Vagina (tissue), 2 donors: ENCODE measurements at places on chromosomes 4 and X.

- no peak for DNase-seq
These were observed 38.1 kb upstream of the IRAK1 start for GRCh38 chrX:154057791-154058190.

DNA sequence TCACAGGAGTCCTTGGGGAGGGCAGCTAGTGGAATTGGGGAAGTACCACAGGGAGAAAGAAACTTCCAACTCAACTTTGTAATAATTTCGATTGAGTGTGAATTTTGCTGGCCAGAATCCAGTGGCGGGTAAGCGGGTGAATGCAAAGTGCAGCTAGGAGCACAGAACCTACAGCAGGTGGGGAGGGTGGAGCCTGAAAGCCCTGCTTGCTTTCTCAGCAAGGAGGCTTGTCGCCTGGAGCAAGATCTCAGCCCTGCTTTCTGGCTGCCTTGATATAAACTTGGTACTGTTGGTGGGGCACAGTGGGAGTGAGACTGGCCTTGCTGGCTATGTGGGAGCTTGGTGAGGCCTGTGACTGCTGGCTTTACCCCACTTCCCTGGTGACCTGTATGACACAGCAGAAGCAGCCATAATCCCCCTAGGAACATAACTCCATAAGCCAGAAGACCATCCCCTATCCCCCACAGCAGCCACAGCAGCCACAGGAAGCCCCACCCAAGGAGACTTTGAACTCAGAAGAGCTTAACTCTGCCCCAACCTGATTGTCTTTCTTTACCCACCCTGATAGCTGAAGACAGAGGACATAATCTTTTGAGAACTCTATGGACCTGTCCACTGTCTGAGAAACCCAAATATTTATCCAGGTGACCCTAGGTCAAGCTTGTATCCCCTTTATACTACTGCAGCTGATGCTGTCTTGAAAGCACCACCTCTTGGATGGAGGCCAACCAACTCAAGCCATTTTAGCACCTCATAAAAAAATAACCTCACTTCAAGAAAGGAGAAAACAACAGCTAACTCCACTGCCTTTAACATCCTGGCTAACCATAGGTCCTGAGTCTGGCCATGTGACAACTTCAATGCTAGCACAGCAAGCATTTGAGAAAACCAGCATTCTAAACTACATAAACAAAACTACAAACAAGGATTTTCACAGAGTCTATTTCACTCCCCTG lies 87.2 kb upstream of the PDE5A start:
- DNase-seq, result no peak

DNA sequence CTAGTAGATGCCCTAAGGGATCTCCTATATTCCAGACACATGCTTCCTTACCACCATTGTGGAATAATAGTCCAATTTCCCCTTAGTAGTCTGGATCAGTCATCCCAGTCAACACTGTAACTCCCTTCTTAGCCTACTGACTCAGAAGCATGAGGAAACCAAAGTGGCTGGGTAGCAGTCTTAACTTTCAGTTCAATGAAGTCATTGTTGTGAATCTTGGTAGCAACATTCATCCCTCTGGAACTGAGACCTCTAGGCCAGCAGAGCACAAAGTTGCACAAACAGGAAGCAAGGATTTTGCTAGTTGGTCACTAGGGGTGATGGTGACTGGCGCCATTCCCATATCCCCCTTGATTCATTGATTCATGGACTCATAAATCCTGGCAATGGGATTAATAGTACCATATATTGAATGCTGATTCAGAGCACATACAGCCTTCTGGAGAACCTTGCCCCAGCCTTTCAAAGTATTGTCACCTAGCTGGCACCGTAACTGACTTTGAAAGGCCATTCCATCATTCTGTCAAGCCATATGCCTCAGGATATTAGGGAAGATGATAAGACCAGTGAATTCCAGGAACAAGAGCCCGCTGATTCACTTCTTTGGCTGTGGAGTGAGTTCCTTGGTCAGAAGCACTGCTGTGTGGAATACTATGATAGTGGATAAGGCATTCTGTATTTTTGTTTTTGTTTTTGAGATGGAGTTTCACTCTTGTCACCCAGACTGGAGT lies 19.7 kb upstream of the GPAT3 start:
- DNase-seq, result no peak

DNA sequence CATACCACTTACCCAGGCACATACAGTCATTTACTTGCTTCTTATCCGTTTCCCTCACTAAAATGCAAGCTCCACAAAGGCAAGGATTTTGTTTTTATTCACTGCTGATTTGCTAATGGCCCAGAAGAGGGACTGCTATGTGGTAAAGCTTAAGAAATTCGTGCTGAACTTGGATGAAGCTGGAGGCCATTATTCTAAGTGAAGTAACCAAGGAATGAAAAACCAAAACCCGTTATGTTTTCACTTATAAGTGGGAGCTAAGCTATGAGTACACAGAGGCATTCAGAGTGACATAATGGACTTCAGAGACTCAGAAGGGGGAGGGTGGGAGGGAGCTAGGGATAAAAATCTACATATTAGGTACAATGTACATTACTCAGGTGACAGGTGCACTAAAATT lies 47.2 kb downstream of the RAB33B start:
- DNase-seq, result no peak

DNA sequence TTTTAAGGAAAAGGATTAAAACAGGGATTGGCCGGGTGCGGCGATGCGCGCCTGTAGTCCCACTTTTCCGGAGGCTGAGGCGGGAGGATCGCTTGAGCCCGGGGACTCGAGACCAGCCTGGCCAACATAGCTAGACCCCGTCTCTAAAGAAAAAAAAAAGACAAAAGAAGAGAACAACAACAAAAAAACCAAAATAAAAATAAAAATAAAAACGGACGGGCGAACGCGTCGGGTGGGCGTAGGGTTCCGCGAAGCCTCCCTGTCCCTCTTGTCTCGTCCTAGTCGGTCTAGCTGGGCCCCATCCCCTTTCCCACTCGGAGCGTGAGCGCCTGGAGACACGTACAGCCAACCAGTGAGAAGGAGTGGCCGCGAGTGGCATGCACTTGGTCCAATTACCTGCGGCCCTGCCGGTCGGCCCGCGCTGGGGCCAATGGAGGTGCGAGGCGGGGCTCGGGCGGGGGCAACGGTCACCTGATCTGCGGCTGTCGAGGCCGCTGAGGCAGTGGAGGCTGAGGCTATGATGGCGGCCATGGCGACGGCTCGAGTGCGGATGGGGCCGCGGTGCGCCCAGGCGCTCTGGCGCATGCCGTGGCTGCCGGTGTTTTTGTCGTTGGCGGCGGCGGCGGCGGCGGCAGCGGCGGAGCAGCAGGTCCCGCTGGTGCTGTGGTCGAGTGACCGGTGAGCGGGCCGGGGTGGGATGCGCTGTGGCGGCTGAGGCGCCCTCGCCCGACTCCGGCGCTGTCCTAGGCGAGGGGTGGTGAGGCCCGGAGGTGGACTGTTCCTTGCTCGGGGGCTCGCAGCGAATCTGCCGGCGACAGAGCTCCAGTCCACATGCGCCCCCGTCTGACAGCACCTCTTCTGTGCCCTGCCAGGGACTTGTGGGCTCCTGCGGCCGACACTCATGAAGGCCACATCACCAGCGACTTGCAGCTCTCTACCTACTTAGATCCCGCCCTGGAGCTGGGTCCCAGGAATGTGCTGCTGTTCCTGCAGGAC lies at the start of gene ATP6AP1:
ATP6AP1 (plus strand) TSS at position 502 of the 996 bp plus-strand sequence; CDS start at position 518, 16 bp downstream.
- no peak for DNase-seq

GRCh38 chrX:97482666-97483300 lies 599.1 kb downstream of the RPA4 start:
- no peak for DNase-seq

DNA sequence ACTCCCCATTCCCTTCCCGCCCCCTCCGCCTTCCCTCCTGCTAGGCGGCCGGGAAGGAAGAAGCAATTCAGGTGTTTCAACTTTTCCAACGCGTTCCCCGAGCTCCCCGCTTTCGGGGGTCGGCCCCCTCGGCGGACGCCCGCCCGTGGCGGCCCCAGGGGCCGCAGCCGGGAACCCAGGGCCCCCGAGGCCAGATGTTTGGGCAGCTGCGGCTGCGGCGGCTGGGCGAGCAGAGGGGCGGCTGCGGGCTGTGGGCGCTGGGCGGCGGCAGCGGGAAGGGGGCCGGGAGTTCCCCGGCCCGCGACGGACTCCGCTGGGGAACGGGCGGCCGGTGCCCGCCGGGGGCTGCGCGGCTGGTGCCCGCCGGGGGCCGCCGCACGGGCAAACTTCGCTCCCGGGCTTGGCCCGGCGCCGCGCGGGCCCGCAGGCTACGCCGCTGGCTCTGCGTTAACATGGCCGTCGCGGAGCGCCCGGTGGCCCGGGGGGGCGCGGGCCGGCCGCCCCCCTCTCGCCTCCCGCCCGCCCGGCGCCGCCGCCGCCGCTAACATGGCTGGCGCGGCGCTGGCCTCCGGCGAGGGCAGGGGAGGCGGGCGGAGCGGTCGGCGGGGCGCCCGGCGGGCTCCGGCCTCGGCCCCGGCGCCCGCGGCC lies 510 bp downstream of the HMGB3 start:
- no peak for DNase-seq

GRCh38 chr4:84091266-84091665 lies 407.8 kb downstream of the NKX6-1 start:
- no peak for DNase-seq

DNA sequence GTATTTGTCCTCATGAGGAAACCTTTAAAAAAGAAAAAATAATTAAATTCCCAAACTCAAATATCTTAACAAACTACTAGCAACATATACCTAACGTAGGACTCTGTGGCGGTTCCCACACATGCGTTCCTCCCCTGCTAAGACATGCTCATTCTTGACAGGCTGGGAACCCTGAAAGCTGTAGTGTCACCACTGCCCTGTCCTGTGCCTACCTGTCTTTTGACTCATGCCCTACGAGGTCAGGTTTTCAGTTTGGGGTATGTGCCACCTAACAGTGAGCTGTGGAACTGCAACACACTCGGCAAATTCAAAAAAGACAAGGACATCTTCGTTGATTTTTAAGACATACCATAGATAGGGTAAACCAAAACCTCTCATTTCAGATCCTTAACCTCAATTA lies 17.8 kb downstream of the IDS start:
- no peak for DNase-seq

- no peak for DNase-seq
These were observed 91.7 kb upstream of the HPGD start for GRCh38 chr4:174613979-174614378.

DNA sequence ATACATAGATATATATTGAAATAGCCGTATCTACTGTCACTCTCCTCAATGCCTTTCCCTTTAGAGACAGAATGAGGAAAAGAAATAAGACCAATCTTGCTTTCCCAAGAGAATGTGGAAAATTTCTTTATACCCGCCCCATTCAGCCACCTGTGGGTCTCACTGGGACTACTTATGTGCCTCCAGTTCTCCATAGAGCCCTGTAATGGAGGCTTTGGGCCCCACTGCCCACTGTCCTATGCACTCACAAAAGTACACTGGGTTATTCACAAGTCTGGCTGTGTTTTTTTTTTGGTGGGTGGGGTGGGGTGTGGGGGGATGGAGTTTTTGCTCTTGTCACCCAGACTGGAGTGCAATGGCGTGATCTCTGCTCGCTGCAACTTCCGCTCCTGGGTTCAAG lies 70.4 kb upstream of the ELOVL6 start:
- DNase-seq, result no peak

DNA sequence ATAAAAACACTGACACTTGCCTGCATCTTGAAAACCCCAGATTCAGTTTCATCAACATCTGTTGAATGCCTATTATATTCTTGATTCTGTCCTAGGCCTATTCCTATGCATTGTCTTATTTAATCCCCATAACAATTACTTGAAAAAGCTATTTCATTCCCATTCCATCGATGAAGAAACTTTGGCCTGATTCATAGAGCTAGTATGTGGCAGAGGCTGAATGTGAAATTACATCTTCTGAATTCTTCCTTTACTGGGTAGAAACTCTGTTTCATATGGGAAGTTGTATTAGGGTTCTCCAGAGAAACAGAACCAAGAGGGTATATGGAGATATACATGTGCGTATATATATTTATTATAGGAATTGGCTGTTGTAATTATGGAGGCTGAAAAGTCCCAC lies 35.0 kb upstream of the SLC4A4 start:
- no peak for DNase-seq

DNA sequence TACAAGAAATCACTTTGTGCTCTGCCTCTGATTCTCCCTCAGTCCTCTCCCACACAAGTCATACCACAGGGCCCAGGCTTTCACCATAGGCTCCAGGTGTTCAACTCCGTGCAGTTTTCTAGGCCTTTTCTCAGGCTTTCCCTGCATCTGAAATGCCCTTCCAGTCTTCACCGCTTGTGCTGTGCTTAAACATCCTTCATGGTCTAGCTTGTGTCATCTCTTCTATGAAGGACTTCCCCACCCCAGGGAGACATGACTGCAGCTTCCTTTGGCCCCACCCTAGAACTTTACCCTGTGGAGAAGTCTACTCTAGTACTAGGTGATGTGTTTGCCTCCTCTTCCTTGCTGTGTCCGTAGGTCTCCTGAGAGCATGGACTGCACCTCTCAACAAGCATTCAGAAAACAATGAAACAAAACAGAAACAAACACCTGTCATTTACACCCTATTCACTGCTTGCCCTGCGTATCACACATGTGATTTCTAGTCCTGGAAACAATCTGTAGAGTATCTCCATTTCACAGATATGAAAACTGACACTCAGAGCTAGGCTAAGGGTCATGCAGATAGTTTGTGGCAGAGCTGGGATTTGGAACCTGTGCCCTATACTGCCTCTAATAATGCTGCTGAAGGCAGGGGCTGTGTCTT lies 22.7 kb upstream of the LEF1 start:
- DNase-seq, result no peak

DNA sequence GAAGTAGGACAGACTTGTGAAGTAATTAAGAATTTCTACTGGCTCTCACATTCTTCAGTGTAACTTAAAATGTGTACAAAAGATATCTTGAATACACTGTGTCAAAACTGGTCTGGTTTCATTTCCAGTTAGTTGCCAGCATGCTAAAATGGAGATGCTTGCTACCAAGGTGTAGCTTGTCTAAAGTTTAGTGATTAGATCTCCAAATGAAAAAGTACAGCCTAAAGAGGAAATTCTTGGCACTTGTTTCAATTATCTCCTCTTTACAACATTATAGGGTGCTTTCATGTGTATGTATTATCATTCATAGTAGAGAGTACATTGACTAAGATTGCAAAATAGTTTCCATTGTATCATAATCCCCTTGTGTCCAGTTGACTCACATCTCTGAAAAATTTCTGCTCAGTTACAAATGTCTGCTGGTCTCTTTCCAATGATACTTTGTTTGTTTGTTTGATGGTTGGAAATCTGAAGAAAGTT lies 97.3 kb upstream of the SPRY1 start:
- no peak for DNase-seq

DNA sequence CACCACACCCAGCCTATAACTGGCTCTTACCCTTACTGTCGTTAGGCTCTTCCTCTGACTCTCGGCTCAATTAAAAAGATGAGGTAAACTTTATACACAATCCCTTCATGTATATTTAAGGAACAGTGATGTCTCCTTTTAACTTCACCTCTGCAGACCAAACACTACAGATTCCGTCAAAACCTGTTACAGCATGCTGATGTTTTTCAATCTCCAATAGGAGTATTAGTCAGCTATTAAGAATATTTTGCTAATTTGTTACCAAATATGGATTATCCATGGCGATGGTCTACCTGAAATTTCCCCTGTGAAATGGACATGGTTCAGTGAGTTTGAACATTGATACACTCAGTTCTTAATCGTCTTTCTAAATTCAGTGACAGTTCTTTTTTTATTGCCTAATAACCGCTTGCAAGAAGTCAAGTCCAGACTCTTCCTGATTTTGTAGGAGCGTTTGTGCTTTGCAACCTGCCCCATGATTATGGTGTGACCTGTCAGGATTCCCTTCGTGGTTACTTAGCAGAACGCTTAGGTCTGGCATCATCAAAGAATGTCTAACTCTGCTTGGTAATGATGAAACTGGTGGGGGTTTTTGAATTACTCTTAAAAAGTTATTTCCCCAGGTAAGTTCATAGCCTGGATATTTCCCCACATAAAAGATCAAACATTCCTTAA lies 72.2 kb upstream of the STOX2 start:
- no peak for DNase-seq
